ENCODE measurements at places on chromosomes 7 and 10.

GRCh38 chr10:124319926-124320391 is 98.8 kb downstream of the OAT start:
- no peak for DNase-seq

DNA sequence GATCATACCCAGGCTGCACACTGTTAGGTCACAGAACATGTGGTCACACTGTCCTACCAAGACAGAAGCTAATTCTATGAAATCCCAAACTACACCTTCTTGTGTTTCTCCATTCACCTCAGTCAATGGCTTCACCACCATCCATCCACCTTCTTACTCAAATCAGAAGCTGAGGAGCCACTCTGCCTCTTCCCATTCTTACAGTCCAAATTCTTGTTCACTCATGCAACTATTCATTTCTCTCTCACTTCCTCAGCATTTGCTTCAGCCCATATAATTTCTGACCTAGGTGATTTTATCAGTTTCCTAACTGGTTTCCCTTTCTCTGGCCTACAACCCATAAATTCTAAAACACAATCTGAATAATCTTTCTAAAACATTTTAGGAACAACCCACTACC is 229.2 kb downstream of the LRRN3 start:
- no peak for DNase-seq

GRCh38 chr7:15104411-15105092 is 202.0 kb upstream of the DGKB start:
- peak; percentile 76 for DNase-seq

DNA sequence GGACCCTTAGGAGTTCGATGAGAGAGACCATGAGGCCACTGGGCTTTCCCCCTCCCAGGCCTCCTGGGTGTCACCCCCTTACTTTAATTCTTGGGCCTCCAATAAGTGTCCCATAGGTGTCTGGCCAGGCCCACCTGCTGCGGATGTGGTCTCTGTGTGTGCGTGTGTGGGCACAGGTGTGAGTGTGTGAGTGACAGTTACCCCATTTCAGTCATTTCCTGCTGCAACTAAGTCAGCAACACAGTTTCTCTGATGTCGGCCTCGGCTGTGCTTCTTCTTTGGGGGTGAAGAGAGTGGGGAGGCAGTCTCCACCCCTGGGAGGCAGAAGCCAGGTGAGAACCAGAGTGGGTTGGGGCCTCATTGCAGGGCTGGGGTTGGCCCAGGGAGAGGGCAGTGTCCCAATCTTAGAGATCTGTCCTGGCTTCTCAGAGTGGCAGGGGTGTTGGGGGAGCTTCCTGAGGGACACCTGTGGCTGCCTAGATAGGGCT is 1.5 kb downstream of the PVRIG start:
- no peak for DNase-seq

DNA sequence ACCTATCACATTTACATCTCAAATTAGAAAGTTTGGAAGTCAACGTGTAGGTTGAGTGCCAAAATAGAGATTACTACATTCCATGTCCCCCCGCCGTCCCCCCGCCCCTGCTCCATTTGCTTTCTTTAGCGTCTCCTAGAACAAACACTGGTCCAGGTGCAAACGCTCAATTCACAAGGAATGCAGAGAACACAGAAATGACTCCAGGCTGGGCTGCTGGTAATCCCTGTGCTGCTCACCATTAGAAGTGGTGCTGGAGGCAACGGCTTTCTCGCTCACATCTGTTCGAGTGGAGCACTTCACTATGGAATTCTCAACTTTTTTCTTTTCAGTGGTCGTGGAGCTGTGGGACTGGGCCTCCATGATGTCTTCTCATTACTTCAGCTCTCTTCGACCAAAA is 14.1 kb downstream of the GLI3 start:
- no peak for DNase-seq

GRCh38 chr7:124781418-124781817 is 15.8 kb upstream of the GPR37 start:
- no peak for DNase-seq

- DNase-seq, result no peak
Observed at GRCh38 chr10:112221545-112221944, 38.0 kb upstream of the GPAM start.

GRCh38 chr7:73739387-73739767 is 775 bp upstream of the ABHD11 start:
- DNase-seq, result peak; percentile 57

- no peak for DNase-seq
Observed at GRCh38 chr10:127961071-127961470, 54.2 kb downstream of the PTPRE start.

GRCh38 chr7:27166531-27167505 is 1.5 kb upstream of the HOXA9 start:
- no peak for DNase-seq

GRCh38 chr10:16816171-16816570 is 1.1 kb downstream of the RSU1 start:
- DNase-seq, result no peak

- no peak for DNase-seq
Observed at GRCh38 chr7:80183900-80184685, 49.5 kb downstream of the GNAI1 start.

- no peak for DNase-seq
Observed at GRCh38 chr10:84493951-84494848, 165.8 kb downstream of the CCSER2 start.

DNA sequence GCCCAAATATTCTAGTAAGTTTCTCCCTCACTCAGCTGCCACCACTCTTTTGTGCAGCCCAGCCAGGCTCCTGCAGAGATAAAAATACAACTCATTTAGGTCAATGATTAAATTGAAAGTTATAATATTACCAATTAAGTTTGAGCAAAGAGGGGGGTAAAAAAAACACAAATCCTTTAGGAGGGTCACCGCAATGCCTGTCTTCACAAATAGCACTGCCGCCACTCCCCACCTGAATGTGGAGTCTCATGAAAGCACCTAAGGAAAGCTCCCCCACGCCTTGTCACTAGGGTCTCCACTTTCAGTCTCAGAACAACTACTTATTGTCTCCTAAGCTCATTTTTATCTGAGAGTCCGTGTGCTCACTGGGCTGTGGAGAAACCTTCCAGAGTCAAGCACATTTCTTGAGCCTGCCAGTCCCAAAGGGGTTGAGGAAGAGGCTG is 148.7 kb downstream of the FGFR2 start:
- no peak for DNase-seq

- DNase-seq, result peak; percentile 88
Observed at GRCh38 chr7:91515961-91516360, 251.7 kb downstream of the FZD1 start.

DNA sequence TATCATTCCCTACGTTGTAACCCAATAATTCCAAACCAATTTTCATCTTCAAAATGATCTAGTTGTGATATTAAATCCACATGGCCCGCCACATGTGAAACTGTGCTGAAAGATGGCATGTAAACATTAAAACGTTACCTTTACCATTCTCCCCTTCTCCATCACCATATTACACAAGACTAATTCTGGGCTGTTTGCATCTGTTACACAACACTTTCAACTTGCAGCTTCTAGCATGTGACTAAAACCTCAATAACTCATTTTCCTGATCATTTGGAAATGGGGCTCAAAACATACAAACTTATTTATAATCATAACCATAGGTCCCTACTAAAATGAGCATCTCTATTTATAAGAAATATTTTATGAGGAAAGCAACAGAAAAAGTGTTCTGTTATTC is 4.7 kb downstream of the MTERF1 start:
- DNase-seq, result no peak

- no peak for DNase-seq
Observed at GRCh38 chr10:28684986-28685580, 7.8 kb downstream of the BAMBI start.

- DNase-seq, result no peak
Observed at GRCh38 chr10:28774051-28774995, 97.0 kb downstream of the BAMBI start.

- no peak for DNase-seq
Observed at GRCh38 chr10:46318799-46319198, 32.0 kb downstream of the ANTXRL start.

GRCh38 chr7:67950321-67951083 is 953.9 kb downstream of the TYW1 start:
- DNase-seq, result no peak

- no peak for DNase-seq
Observed at GRCh38 chr7:82685214-82685613, 241.6 kb upstream of the CACNA2D1 start.

DNA sequence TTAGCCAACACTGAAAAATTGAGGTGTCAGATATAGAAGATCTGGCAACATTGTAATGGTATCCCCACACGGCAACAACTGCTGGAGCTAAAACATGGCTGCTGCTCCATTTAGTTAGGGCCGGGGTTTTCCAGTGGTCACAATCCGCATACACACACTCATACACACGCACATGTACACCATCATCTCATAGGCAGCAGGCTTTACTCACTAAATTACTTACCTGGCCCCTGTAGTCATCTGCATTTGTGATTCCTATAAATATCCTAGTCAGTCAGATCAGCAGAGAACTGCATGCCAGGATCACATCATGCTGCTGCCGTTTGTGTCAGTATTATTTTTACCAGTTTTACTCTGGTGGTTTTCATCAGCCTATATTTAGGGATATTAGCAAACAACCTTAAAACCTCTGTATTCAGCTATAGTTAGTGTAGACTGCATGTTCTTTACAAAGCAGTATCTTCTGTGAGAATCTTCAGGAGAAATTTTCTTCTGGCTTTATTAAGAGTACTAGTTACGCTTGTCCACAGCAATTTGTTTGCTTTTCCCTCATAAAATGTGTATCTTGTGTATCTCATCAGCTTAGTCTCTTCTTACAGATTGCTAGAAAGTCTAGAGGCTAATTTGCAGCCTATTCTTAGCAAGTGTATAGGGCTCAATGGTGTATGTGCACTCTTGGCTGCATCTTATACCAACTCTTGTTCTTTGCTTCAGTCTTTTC is 38.3 kb upstream of the PTPN12 start:
- no peak for DNase-seq

GRCh38 chr10:50946991-50947781 is 61.8 kb upstream of the A1CF start:
- DNase-seq, result no peak

GRCh38 chr10:34049887-34050286 is 715.4 kb upstream of the NRP1 start:
- DNase-seq, result no peak

- no peak for DNase-seq
Observed at GRCh38 chr7:39536951-39537350, 29.3 kb upstream of the YAE1 start.

All from NCI-H2171 treated with DMSO at 0.1 percent for 48 hours (cell line).